ENCODE measurements at places on chromosomes 1 and 21. TPM values are rescaled to one million over a fixed set of nuclear protein-coding genes. Genes with fewer than 3 reads are reported as not detected.

DNA sequence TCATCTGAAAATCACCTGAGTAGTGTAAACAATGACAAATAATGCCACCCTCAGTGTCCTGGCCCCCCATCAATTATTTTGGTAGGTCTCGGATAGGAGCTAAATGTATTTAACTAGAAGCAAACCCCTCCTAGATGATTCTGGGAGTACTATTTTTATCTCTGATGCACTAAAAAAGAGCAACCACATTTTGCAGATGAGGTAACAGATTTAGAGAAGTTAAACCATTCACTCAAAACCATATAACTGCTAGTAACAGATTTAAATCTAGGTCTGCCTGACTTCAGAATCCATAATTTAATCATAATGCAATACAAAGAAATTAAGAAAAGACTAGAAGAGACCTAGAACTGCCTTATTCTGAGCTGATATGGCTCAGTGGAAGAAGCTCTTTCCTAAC, 17.3 kb upstream of the PTCH2 start:
- no peaks in the 10 kb centered on the region for H3K27me3 ChIP-seq
- peaks cover 3% of the 10 kb centered on the region for H3K36me3 ChIP-seq
- H3K27ac ChIP-seq, result no peak overlapping the region
- no peak for DNase-seq
- no peaks in the 10 kb centered on the region for H3K4me1 ChIP-seq

TTC4 gene
- polyA plus RNA-seq, result 11.6 TPM

GRCh38 chr1:12778061-12778460, 4.5 kb downstream of the PRAMEF12 start:
- no peaks in the 10 kb centered on the region for H3K27me3 ChIP-seq
- no peak for DNase-seq
- H3K4me1 ChIP-seq, result no peaks in the 10 kb centered on the region
- no peak overlapping the region for H3K27ac ChIP-seq

GRCh38 chr1:169576241-169576934, 9.9 kb downstream of the F5 start:
- H3K4me1 ChIP-seq, result no peaks in the 10 kb centered on the region
- H3K27me3 ChIP-seq, result peaks cover 7% of the 10 kb centered on the region

HIVEP3 gene
- polyA plus RNA-seq, result 7.0 TPM

DNA sequence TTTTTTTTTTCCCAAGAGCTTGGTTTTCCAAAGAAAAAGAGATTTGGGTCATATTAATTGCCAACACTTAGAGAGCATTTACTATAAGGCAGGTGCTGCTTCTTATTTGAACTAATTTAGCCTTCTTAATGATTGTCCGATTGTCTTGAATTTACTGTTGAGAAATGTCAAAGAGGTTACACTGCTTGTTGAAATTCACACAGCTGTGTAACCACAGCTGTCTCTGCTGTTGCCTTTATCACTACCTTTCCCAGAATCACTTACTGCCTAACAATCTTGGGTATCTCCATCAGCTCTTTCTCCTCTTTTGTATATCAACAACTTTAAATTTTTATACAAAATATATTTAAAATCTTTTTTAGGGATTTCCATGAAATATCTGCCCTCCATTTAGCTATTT, 115.6 kb downstream of the UCHL5 start:
- no peaks in the 10 kb centered on the region for H3K4me1 ChIP-seq
- no peak for DNase-seq
- H3K36me3 ChIP-seq, result no peaks in the 10 kb centered on the region

DNA sequence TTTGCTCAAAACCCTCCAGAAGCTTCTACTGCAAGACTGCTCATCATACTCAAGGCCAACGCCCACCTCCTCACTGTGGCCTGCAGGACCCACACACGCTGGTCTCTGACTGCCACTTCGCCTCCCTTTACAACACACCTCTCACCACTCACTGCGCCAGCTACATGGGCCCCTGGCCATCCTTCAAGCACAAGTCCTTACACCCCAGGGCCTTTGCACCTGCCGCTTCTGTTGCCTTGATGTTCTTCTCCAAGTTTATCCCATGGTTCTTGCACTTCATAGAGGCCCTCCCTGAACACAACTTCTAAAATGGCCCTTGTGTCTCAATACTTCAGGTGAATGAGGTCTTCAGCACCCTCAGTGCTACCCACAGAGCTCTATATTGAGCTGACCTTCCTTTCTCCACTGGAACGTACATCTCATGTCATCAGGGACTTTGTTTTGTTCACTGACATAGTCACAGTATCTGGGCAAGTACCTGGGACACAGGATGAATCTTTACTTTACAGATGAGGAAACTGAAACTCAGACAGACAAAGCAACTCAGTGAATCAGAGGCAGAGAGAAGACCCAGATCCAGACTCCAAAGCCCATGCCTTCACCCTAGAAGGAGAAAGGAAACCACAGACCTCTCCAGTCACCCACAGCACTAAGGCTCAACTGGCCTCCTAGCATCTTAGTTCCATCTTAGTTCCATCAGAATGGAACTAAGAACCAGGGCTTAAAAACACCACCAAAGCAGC, 34.7 kb upstream of the CLSTN1 start:
- DNase-seq, result no peak
- peaks cover 12% of the 10 kb centered on the region for H3K36me3 ChIP-seq
- no peak overlapping the region for H3K27ac ChIP-seq
- no peak overlapping the region for H3K4me3 ChIP-seq
- no peaks in the 10 kb centered on the region for H3K4me1 ChIP-seq
- no peaks in the 10 kb centered on the region for H3K27me3 ChIP-seq

GRCh38 chr1:180229483-180230415, at the start of gene LHX4:
TSS of gene LHX4 (plus strand) at chr1:180230264. CDS start at chr1:180230530, 266 bp downstream.
- peaks cover 84% of the 10 kb centered on the region for H3K27me3 ChIP-seq
- H3K36me3 ChIP-seq, result no peaks in the 10 kb centered on the region
- H3K27ac ChIP-seq, result no peak within 1 kb of the TSS
- H3K4me1 ChIP-seq, result peaks cover 35% of the 10 kb centered on the region
- peak; percentile 40 for DNase-seq
- H3K4me3 ChIP-seq, result peak within 1 kb of the TSS; percentile 39
